ENCODE measurements at places on chromosomes 12 and 14.

GRCh38 chr14:32629236-32629635 is 300.1 kb downstream of the AKAP6 start:
- DNase-seq: no peak

DNA sequence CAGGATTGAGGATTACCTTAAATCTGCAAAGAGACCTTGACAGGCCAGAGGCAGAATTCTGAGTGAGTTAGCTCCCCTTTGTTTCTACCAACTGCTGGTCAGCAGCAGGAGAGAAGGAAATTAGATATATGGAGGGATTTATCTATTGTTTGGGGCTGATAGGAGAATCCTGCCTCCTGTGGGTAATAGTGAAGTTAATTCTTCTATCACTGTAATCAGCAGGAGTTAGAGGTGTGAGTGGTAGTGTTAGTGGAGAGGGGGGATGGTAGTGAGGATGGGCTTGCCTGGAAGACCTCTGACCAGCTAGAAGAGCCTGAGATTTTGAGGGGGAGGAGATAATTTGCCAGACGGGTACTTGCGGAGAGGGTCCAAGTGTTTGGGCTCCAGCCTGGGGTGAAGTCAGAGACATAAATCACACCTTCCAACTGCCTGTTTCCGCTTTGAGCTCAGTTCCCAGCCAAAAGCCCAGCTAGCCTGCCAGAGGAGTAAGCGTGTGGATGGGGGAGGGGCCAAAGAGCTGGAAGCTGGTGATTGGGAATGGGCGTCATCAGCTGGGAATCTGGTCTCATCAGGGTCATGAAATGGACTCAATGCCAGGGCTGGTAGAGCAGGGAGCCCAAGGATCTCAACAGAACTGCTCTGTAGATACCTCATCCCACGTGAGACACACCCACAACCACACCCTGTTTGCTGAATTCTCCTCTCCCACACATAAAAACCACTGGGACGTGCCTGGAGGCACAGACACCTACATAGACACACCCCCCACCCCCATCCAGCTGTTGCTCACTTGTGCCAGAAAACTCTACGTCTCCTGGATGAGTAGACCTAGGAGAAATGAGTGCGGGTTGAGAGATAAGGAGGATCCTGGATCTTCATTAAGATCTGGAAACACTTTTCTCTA is 13.1 kb upstream of the ITGA5 start:
- DNase-seq: no peak

GRCh38 chr12:21528953-21529352 is 2.9 kb downstream of the SPX start:
- peak; percentile 46 for DNase-seq

DNA sequence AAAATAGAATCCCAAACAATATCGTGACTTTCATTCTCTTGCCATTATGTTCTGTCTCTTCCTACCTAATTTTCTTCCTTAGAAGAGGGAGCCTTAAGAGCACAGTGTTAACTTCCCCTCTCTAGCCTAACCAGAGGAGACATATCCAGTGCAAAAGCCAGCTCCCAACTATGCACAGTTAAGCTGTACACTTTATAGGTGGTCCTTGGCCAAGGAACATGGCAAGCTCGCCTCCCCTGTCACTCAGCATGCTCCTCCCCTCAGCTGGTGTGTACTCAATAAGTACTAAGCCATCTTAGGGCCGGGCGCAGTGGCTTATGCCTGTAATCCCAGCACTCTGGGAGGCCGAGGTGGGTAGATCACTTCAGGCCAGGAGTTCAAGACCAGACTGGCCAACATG is 255.1 kb upstream of the TMPO start:
- no peak for DNase-seq

DNA sequence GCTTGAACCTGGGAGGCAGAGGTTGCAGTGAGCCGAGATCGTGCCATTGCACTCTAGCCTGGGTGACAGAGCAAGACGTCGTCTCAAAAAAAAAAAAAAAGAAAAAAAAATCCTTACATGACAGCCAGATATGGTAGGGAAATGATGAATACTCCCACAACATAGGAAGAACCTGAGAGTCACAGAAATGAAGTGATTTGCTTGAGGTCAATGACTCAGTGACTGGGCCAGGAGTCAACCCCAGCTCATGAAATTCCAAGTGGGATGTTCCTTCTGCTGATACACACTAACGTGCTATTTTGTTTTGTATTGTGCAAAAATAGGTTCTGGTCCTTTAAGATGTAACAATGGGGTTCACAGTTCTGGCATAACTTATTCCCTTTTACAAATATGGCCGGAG is 9.0 kb downstream of the RHOF start:
- DNase-seq: no peak

- DNase-seq: peak; percentile 33
Measured at GRCh38 chr14:50666772-50667683, 1.1 kb downstream of the SAV1 start.

DNA sequence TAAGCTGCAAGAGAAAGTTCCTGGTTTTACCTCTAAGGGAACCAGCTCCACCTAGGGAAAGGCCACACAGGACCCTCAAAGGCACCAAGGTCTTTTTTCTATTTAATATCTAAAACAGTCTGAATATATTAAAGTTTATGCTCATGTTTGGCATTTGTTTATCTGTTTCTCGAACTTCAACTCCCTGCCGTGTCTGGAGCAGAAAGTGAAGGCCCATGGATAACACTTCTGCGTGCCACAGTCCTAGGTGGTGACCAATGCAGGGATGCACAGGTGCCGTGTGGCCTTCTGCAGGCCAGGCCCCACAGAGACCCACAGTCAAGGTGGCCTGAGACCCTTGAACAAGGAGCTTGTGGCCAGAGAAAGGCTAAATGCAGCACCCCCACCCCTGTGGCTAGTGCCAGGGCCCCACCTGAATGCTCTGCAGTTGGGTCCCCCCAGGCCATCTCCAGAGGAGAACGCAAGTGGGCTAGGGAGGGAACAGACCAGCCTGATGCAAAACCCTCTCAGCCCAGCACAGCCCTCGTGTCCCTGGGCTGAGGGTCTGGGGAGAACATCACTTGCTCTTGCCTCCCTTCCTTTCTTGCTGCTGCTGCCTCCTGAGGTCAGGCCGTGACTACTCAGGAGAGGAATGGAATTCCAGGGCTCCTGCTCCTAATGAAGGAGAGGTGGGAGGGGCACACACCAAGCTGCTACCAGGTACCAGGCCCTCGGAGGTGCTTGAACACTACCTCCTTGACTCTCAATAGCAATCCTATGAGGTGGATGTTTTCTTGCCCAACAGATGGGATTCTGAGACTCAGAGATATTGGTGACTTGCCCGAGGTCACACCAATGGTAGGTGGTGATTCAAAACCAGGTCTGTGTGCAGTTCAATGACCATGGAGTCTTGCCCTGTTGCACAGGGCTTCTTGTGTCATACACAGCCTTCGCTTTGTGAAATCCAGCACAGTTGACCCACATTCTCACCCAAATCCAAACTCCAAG is 45.4 kb downstream of the PSMA6 start:
- no peak for DNase-seq

GRCh38 chr14:72958548-72958947 is 32.3 kb downstream of the DCAF4 start:
- DNase-seq: no peak

GRCh38 chr14:44379292-44379977 is 127.6 kb downstream of the FSCB start:
- no peak for DNase-seq

All from NCI-H1105 treated with DMSO at 0.1 percent for 48 hours (cell line).